ENCODE measurements at places on chromosomes 12 and 14.

- DNase-seq: no peak
These were observed 15.3 kb downstream of the SNX6 start for GRCh38 chr14:34614638-34615037.

GRCh38 chr12:16763901-16764300, 157.9 kb upstream of the LMO3 start:
- no peak for DNase-seq

DNA sequence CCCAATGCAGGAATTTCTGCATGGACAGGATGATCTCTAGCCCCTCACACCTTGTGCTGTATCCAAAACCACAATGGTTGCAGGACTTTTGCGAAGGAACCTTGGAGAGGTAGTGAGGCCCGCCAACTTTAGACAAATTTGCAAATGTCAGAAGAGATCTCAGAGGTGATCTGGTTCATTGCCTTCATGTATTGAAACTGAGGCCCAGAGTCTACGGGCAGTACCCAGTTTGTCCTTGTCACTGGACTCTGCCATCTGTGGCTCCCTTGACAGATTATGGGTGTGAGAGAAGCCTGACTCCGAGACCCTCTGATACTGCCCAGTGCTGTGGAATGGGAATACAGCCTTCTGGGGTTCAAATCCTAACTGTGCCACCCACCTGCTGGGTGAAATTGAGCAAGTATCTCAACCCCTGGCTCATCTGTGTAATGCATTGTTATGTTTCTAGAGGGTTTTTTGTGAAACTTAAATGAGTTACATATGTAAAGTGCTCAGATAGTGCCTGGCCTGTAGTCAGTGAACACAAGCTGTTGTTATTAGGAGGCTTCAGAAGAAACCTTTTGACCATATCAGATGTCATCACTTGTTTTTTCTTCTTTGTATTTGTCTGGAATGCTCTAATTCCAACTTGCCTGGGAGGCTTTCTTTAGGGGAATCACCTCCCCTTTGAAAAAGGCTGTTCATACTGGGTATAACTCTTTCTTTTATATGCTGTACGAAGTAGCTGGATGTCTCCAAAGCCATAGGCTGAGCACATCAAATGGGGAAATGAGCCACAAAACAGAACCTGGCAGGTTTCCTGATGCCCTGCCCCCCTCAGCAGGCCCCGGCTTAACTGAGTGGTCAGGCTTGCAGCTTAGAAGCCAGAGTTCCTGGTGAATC, 71.4 kb upstream of the SRSF5 start:
- no peak for DNase-seq

GRCh38 chr14:29671034-29671433, 256.6 kb downstream of the PRKD1 start:
- no peak for DNase-seq

- no peak for DNase-seq
These were observed 45.2 kb upstream of the APPL2 start for GRCh38 chr12:105280966-105281693.

GRCh38 chr12:2271961-2272360, 219.2 kb downstream of the CACNA1C start:
- DNase-seq: no peak

DNA sequence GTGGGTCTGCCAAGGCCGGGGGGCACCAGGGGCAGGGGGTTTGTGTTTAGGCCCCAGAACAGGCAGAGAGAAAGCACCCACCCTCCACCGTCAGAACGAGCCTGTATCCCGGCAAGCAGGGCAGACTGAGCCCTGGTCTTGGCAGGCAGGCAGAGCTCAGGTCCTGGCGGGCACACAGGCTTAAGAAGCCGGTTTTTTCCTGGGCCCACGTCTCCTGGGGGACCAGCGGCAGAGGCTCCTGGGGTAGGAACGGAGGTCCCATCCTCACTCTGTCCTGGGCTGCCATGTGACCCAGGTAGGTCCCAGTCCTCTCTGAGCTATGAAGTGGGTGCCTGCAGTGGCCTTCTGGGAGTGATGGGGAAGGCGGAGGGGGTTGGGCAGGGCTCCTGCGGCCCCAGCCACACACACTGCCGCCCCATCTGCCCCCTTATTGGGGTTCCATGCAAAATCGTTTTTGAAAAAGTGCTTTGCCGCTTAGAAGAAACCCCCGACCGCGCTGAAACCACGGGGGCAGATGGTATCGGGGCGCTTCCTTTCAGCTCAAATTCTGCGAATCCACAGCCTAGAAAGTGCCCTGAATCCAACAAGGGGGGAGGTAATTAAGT, 24.2 kb downstream of the SH2B3 start:
- DNase-seq: peak; percentile 69

GRCh38 chr12:124655698-124656516, 88.5 kb upstream of the NCOR2 start:
- no peak for DNase-seq

DNA sequence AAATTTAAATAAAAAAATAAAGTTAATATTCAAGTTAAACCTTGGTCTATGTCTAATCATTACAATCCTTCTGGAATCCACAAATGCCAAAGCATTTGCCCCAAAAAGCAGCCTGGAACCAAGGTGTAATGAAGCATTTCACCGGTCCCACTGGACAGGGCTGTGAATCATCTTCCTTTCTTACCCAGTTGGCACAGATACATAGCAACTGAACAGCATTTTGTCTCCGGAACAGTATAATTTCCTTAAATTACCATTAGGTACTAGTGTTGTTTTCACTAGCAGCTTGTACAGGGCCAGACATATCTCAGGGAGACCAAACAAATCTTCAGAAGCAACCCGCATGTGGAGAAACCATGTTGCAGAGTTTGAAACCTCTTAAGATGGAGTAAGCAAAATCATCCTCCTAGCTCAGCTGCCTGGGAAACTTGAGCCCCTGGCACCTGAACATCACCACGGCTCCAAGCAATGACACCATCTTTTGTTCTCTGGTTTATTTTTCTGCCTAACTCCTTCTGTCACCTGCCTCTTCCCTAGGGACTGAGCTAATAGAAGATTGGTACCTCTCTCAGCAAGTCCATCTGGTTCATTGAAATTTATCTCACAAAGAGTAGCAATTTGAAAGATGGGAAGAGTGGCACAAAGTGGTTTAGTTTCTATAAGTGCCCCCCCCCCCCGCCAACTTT, 17.9 kb upstream of the MDM1 start:
- no peak for DNase-seq

DNA sequence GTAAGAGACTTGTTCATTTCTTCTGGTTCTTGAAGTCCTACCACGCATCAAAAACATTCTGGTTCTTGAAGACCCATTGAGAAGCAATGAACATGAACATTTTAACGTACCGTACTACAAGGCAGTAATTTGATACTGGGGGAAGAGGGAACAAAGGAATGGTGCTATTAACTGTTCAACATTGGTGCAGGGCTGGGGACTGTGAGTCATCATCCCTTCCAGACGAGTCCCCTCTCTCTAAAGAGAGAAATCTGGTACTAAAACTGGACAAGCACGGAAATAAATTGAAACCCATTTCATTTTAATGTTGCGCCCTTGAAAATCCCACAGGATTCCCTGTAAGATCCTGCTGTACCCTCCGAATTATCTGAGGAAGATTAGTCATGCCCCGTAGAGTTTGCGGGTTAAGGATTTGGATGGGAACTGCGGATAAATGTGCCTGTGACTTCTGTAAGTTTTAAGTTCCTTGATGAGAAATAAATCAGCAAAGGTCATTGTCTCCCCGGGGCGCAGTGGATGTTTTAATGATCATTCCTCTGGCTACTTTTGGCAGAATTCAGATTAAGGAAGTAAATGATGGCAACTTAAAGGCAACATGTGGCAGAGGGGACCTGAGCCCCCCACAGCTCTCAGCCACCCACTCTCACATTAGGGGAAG, 78.6 kb downstream of the KCNK13 start:
- no peak for DNase-seq

DNA sequence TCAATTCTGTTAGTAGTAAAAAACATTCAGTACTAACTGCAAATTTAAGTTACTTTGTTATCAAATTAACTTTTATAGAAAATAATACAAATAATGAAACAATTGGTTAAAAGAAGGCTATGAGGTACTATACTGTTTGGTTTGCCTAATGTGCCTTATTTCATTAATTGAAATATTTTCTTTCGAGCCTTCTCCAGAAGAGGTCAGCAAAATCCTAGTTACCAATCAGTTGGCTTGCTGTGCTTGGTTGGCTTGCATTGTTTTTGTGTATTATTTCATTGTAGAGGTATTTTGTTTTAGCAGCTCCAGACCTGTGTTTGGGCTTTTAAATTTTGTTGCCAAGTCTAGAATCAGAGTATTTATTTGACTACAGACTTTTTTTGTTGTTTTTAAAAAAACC, 68.5 kb downstream of the AEBP2 start:
- DNase-seq: no peak

- DNase-seq: no peak
These were observed 18.5 kb downstream of the KRT7 start for GRCh38 chr12:52251367-52252051.

GRCh38 chr12:95790033-95790916, at the start of gene NTN4:
Gene NTN4 (minus strand): TSS chr12:95790764. CDS start chr12:95790309, 455 bp downstream.
- peak; percentile 8 for DNase-seq

- DNase-seq: no peak
These were observed 31.9 kb upstream of the FBXO34 start for GRCh38 chr14:55239320-55239719.

DNA sequence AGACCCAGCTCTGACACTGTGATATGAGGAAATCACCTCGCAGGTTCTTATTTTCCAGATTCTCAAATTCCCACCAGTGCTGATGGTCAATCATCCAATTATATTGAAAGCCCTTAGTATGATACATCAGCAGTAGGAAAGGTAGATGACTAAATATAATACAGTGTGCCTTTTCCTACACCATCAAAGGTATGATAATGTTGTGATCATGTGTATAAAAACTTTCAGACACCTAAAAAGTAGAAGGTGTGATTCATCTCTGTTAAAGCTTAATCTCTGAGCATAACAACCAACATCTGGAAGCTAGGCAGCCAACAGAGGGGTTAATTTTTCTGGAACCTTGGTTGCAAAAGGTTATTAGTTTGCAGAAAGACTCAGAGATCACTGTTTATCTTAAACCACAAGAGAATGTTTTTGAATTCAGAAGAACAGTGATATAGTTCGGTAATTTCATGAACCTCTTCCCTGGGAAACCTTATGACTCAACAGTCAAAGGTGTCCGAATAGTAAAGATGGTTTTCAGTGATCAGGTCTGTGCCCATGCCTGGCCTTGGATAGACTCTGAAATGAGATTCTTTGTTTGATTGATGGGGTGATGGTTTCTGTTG, 122.5 kb downstream of the ETV6 start:
- no peak for DNase-seq

DNA sequence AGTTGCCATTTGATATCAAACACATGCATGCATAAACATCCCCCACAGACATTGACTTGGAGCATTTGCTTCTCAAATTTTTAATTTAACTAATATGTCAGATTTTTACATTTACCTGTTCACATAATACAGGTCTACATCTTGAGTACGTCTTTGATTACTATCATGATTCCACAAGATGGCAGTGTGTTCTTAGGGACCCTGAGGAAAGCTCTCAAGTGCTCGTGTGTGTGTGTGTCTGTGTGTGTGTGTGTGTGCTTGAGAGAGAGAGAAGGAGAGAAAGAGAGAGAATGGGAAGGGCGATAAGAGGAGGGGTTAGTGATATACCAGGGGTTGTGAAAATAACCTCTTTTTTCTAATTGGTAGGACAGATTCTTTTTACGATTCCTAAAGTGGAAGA, 167.1 kb upstream of the OR4E1 start:
- DNase-seq: no peak

- DNase-seq: peak; percentile 43
These were observed 79.9 kb downstream of the BCL11B start for GRCh38 chr14:99192028-99192621.

DNA sequence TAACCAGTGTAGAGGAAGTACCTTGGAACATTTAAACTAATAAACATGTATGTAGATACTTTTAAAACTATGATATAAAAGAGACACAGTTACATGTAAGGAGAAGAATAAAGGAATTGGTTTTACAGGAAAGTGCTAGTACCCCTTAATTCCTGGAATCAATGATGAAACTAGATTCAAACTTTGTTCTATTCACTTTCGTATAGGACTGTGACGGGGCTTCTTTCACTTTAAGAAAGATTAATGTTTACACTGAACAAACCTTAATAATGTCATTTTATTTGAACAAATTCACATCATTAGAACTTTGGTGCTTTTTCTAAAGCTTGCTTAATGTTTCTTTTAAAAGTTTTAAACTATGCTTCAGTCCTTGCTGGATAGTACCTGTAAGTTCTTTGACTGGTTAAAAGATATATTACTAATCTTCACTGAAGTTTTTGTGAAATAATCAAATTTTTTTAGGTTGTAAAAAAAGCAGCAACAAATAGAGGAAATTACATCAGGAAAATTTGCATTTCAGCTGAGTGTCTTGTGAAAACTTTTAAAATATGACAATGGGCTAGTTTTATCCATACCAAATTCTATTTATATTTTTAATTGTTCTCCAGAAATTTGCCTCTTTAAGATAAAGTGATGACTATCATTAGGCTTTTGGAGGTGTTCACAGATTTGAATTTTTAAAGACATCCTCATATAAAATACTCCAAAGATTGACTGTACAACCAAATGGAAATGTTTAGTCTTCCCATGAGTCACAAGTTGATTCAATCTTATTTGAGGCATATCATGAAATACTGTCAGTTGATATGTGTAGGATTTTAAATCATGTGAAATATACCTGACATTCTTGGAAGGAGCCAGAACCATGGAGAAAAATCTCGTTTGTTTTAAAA, 36.2 kb downstream of the PAPOLA start:
- no peak for DNase-seq

DNA sequence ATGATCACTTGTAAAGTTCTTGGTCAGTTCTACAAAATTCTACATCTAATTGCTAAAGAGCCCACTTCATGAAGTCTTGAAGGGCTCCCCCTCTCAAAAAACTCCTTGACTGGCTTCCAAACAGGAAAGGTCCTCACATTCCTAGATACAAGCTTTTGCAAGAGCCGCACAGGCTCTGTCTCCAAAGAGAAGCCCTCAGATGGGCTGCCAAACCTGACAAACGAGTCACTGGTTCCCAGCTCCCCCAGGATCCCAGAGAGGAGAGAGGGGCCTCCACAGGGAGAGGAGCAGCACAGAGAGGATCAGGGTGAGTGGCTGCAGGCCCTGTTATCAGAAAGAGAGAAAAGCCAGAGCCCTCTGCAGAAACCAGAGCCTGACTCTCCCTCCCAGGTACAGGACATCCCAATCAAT, 5.8 kb downstream of the NID2 start:
- no peak for DNase-seq

DNA sequence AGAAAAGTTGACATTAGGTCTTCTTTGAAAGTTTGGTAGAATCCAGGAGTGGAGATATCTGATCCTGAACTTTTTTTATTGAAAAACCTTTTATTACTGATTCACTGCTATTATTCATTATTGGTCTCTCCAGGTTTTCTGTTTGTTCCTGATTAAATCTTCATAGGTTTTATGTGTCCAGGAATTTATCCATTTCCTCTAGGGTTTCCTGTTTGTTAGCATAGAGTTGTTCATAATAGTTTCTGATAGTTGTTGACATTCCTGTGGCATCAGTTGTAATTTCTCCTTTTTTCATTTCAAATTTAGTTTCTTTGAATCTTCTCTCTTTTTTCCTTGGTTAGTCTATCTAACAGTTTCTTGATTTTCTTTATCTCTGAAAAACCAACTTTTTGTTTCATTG, 370.3 kb downstream of the SLC6A15 start:
- no peak for DNase-seq
